ENCODE measurements at places on chromosomes 2 and 18.
A peak's percentile ranks its signal among the peaks of the same experiment; 100 is the strongest.

DNA sequence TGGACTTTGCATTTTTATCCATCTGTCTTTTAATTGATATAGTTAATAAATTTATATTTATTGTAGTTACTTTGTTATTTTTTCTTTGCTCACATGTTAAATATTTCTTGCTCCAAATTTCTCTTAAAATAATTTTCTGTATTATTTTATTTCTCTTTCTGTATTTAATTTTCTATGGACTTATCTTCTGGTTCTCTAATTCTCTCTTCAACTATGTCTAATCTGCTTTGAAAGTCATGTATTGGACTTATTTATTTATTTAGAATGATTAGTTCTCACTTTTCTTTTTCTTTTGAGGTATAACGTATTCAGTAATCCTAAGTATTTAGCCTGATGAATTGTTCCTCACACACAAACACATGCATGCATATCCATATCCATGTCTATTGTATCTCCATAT is 53.1 kb downstream of the ASB1 start:
- no peak for DNase-seq

DNA sequence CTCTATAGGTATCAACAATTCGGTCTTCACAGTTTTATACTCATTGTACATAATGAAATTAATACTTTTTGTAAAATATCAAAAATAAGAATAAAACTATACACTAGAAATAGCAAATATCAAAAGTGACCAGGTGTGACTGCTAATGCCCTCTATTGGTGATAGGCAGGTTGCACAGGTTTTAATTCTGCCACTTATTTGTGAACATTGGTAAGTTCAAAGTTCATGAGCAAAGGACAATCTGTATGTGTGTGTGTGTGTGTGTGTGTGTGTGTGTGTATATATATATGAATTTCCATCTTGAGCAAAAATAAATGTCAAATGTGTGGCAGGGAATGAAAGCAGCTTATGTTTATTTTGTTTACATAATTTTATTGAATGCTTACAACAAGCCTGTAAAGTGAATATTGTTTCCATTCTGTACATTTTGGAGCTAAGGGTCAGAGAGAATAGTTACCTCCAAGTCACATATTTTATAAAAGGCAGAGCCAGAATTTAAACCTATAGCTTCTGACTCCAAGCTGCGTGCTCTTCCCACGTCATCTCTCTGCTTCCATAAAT is 537.4 kb downstream of the CPS1 start:
- peak; percentile 30 for DNase-seq

DNA sequence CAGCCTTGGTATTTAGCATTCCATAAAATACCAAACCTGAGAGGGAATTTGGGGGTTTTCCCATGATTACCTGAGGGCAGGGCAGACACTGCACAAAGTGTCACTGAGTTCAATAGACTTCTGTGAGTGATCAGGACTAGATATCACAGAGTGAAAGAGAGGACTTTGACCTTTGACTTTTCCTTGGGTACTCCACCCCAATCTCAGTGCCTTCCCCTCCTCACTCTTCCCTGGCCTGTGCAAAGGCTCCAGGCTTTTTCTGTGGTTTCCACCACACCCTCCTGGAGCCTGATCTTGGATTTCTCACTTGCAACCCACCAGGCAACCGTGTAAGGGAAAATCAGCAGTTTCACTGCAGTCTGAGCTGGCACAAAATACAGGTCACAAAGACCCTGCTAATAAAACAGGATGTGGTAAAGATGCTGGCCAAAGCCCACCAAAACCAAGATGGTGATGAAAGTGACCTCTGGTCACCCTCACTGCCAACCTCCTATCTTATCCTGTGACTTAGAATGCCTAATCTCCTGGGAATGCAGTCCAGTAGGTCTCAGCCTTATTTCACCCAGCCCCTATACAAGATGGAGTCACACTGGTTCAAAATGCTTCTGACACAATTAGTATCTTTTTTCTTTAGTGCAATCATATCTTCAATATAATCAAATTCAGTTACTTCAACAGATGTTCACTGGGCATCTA is 64.0 kb downstream of the BOD1L2 start:
- DNase-seq, result no peak

DNA sequence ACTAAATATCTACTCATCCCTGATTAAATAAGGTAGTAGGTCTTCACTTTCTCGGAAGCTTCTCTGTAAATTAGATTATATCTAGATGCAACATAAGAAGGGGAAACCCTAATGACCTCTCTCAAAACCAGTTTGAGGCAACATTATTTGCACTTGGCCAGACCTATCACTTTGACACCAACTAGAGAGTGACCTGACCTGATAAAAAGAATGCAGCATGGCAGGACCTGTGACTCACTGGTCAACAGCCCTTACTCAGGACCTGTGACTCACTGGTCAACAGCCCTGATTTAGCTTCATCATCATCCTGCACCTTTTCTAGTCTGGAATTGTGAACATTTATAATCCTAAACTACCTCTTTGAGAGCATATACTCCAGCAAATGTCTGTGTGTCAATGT is 1957.7 kb upstream of the CELF4 start:
- DNase-seq, result no peak

- no peak for DNase-seq
Measured at GRCh38 chr2:127517465-127517864, 8.8 kb downstream of the IWS1 start.

DNA sequence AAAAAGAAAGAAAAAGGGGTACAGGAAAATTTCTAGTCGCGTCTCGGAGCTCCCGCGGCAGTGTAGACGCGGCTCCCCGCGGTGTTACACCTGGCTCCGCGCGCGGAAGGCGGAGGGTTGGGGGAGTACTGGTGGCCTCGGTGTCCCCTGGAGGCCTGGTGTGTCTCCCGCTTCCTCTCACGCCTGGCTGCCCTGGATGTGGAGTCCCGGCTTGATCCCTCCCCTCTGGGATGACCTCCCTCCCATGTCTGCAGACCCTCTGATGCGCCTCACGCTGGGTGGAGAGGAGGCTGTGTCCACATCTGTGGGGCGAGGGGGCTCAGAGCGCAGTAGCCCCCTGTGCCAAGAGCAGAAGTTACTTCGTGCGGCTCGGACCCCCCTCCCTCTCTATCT is 1.2 kb downstream of the KIF5C start:
- peak; percentile 42 for DNase-seq

DNA sequence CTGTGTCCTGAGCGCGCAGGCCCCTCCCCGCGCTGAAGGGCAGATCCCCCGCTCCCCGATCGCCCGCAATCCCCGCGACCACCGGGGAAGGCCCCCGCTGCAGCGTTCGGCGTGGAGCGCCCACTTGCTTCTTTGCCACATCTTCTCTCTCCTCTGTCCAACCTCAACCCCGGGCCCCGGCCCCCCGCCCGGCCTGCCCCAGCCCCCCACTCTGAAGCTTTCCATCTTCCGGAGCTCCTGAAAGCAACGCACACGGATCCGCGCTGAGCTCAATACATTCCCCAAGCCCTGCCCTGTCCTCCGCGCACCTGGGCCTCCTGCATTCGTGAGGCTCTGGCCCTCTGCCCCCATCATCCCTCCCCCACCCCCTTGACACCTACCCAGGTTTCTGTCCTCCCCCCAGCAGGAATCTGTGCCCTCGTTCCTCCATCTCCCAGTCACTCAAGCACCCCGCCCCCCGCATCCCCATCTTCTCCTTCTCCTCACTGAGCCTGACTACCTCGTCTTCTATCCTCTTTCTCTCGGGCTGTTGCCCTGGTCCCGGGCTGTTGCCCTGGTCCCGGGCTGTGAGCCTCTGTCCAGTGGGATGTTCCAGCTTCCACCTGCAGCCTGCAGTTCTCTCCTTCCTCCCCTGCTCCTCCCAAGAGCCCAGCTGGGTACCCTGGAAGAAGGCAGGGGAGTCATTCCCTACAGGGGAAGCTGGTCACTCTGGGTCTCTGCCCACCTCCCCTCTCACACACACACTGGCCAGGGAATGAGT is 7.8 kb downstream of the SPEG start:
- no peak for DNase-seq

DNA sequence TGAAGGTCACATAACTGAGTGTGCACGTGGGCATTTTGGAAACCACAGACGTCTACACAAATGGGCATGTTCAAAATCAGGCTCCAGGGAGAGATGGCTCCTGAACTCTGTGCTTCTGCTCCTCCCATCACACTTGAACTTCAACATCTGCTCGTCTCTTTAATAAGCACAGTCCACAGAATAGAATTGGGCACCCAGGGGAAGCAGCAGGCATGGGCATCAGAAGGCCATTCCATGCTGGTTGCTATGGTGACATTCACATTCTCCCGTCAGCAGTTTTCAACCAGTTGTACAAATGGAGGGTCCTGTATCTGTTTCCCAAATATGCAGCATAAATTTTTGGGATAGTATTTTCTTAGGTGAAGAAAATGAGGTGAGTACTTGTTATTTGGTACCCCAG is 183.7 kb upstream of the COPS8 start:
- DNase-seq, result no peak

DNA sequence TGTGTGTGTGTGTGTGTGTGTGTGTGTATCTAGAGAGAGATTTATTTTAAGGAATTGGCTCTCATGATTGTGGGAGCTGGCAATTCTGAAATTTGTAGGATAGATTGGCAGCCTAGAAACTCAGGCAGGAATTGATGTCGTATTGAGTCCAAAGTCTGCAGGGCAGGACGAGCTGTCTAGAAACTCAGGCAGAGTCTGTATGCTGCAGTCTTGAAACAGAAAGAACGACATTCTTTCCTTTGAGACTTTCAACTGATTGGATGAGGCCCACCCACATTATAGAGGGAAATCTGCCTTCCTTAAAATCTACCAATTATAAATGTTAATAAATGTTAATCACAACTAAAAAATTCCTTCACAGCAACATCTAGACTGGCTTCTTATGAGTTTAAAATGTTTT is 436.6 kb upstream of the FANCL start:
- DNase-seq, result no peak

GRCh38 chr2:150610670-150611279 is 123.3 kb upstream of the RND3 start:
- peak; percentile 51 for DNase-seq

- no peak for DNase-seq
Measured at GRCh38 chr2:9979977-9980376, 28.5 kb downstream of the GRHL1 start.

GRCh38 chr2:236671896-236672562 is 102.4 kb downstream of the ACKR3 start:
- no peak for DNase-seq

GRCh38 chr2:137969418-137969765 is 5.1 kb downstream of the HNMT start:
- DNase-seq, result no peak

DNA sequence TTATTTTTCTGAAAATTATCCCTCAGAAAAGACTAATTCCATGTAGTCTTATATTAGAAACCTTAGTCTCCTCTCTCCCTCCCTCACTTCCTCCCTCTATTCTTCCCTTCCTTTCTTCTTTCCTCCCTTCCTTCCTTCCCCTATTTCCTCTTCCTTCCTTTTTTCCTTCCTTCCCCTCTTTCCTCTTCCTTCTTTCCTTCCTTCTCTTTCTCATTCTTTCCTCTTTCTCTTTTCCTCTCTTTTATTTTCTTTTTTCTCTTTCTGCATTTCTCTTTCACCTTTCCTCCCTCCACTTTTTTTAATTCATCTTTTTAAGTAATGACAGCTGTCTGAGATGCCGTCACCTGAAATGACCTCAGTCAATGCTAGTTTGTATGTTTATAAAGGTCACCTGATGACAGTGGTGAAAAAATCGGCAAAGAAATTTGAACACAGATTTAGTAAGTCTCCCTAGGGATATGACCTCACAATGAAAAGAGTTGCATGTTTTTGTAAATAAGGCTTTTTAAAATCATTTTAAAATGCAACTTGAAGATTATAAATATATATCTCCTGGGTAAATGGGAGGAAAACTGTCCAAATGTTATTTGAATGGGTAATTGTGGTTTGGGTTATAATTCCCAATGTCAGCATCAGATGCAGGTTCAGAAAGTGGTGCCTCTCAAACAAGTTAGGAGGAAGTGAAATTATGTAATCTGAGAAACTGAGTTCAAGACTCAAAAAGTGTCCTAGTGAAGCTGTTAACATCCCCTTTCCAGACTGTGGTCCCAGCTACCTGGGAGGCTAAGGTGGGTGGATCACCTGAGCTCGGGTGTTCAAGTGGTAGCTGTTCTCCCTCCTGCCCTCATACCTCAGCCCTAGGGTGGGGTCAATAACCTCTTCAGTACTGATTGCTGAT is 90.3 kb upstream of the ST3GAL5 start:
- DNase-seq, result no peak

- no peak for DNase-seq
Measured at GRCh38 chr2:85156153-85156552, 23.0 kb downstream of the TCF7L1 start.

DNA sequence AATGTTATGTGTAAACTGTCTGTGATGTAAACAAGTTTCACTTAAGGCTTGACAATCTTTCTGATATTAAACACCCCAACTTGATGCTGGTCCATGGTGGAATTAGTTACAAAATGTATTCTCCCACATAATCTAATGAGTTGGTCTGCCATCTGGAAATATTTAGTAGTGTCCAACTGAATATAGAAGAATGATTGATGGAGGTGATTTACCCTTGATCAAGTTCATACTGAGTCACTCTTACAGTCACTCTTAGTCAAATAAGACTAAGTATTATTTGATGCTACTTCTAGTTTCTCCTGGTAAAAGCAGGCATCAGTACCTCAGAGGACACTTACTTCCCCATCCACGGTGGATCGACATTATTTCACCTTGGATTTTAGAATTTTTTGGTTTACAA is 198.1 kb downstream of the SATB2 start:
- no peak for DNase-seq

DNA sequence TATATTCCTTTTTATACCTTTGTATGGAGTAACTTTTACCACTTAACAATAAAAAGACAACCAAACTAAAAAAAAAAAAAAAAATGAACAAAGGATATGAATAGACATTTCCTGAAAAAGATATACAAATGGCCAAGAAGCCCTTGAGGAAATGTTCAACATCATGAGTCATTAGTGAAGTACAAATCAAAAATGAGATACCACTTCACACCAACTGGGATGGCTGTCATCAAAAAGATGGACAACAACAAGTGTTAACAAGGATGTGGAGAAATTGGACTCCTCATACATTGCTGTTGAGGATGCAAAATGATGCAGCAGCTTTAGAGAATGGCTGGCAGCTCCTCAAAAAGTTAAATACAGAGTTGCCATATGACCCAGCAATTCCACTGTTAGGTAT is 22.6 kb upstream of the SCYGR2 start:
- DNase-seq, result no peak

GRCh38 chr2:45433363-45433762 is 177.7 kb downstream of the SRBD1 start:
- DNase-seq, result no peak

DNA sequence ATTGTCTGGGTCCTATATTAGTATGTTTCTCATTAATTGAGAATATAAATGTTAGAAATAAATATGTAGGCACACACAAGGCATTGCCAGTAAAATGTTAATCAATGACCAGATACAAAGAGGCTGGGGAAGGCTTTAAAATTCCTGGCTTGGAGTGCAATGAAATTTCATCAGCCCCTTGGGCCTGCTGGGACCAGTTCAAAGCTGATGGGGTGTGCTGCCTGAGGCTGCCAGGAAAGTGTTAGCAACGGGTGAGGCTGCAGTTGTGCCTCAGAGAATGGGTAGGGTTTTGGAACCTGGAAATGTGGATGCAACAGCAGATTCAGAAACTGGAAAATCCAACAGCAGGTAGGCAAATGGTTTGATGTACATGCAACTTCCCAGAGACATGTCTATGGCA is 68.9 kb downstream of the DIPK1C start:
- no peak for DNase-seq

- DNase-seq, result no peak
Measured at GRCh38 chr18:48548011-48548771, 9.4 kb downstream of the CTIF start.

Data from NCI-H2081 (cell line).